Effector memory CD8-positive, alpha-beta T cell (primary cell): ENCODE measurements at places on chromosomes 1 and 21.

DNA sequence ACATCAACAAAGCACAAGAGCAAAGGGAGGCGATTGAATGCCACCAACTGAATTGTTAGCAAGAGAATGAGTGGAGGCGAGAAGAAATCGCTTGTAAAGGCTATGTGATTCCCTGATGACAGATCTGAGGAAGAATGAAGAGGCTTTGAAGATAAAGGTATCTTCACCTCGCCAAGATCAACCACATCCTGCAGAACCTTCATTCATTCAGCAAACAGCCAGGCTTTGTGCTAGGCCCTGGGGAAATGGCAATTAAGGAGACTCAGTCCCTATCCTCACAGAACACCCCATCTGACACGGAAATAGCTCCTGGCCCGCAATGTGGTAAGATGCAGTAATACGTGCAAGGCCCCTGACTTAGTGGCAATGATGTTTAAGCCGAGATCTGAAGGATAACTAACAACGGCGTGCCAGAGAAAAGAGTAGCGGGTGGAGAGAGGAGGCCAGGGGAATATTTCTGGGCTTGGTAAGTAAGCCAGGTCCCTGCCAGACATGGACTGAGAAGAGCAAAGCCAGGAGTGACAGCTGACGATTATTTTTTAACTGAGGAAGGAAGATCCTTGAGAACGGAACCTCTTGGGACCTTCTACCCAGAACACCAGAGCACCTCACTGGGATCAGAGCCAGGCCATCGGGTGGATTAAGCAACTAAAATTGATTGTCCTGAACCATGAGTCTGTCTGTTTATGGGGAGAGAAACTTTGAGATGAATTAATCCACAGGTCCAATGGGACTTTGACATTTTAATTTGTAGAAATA lies 4.6 kb upstream of the VSIG8 start:
- DNase-seq, result no peak

DNA sequence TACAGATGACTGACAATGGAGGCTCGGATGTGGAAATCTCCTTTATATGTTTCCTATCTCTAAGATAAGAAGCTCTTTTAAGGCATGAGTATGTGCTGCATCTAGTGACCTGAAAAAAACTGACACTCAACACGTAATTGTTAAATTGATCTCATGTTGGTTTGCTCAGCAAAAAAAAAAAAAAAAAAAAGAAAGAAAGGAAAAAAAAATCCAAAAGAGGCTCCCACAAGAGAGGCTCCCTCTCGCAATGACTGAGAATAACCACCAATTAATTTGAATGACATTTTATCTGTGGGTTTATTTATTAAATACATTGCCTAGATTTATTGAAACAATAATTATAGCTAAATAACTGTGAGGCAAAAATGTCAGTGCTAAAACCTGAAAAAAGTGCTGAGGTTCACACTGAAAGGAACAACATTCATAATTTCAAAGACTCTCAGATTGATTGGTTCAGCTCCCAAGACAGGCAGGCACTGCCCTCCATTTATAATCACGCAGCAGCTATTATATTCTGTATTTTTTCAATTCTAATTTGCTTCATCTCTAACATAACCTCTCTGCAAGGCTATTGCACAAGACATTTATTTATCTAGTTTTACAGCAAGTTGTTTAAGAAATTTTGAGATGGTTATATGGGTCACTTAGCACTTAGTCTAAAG lies 184.5 kb upstream of the TMPRSS15 start:
- no peak for DNase-seq

GRCh38 chr1:228180959-228181644 lies 15.5 kb downstream of the IBA57 start:
- DNase-seq, result no peak

DNA sequence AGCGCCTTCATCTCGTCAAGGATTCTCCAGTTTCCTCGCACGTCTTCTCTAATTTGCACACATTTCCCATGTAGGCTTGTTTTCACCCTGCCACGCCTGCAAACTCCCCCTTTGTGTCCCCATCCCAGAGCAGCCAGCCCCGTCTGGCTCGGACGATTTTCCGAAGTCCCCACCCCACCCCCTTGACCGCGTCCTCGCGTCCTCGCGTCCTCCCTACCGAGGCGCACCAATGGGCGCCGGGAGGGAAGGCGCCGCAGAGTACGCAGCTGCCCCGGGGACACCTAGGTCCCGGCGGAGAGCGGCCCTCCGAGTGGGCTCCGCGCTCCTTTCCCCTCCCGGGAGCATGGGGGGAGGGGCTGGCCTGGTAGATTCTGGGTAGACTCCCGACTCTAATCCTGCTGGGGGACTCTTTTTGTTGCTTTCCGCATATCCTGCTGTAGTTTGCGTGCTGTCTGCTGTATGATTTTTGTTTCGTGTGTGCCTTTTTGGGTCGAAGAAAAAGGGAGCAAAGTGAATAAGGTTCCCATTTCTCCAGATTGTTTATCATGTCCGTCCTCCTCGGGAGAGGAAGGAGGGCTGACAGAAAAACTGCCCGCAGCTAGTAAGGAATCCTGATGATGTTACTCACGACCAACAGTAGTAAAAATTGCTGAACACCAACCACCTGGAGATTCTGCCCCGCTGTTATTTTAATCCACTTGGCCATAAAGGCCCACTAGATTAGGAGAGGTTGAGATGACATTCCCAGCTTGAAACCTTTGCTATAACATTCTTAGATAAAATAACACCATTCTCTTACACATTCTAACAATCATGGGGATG lies 1.5 kb downstream of the CACHD1 start:
- no peak for DNase-seq

DNA sequence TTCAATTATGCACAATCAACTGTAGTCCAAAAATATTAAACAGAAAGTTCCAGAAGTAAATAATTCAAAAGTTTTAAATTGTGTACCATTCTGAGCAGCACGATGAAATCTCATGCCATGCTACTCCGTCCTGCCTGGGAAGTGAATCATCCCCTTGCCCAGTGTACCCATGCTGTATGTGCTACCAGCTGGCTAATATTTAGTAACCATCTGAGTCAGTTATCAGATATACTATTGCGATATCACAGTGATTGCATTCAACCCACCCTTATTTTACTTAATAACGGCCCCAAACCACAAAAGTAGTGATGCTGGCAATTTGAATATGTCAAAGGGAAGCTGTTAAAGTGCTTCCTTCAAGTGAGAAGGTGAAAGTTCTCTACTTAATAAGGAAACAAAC lies 56.2 kb downstream of the EVI5 start:
- no peak for DNase-seq

- DNase-seq, result no peak
Observed at GRCh38 chr1:31207569-31207968, 32.1 kb downstream of the NKAIN1 start.

DNA sequence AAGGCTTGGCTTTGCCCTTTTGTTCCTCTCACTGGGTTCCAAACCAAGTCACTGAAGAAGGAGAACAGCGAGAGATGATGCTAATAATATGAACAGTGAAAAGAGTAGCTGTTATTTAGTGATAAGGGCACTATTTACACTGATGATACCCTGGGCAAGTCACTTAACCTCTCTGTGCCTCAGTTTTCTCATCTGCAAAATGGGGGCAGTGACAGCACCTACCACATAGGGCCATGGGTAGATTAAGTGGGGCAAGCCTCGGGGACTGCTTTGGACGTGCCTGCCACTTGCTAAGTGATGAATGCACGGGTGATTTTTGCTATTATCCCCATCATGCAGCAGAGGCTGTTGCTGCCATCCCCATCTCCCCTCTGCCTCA lies 9.2 kb downstream of the ATP13A2 start:
- DNase-seq, result no peak

DNA sequence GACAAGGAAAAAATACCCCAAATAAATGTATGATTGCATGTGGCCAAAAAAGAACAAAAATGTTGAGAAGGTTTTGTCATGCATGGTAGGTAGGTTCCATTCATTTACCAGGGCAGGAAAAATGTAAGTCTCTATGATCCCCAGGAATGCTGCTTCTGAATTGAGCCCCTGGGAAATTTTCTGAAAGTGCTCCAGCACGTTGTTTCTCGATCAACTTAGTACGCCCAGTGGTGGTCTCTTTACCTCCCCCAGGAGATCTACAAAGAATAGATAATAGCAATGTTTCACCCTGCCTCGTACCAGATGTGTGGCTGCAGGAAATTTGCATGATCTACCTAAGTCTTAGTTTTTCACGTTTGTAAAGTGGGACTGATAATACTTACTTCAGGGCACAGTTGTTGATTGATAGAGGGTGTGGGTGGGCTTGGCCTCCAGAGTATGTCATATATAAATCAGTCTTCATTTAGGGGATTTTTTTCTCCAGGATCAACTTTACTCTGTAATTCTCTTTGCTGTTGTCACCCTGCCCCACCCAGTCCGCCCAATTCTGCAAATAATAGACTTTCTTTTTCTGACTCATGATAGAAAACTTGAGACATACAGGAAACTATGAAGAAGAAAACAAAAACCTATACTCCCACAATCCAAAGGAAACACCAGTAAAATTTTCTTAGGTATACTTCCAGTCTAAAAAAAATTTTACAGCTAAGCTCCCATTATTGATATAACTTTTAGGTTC lies 462.0 kb upstream of the RUNX1 start:
- no peak for DNase-seq

- peak; percentile 57 for DNase-seq
Observed at GRCh38 chr1:27356619-27357280, 10.0 kb downstream of the MAP3K6 start.

DNA sequence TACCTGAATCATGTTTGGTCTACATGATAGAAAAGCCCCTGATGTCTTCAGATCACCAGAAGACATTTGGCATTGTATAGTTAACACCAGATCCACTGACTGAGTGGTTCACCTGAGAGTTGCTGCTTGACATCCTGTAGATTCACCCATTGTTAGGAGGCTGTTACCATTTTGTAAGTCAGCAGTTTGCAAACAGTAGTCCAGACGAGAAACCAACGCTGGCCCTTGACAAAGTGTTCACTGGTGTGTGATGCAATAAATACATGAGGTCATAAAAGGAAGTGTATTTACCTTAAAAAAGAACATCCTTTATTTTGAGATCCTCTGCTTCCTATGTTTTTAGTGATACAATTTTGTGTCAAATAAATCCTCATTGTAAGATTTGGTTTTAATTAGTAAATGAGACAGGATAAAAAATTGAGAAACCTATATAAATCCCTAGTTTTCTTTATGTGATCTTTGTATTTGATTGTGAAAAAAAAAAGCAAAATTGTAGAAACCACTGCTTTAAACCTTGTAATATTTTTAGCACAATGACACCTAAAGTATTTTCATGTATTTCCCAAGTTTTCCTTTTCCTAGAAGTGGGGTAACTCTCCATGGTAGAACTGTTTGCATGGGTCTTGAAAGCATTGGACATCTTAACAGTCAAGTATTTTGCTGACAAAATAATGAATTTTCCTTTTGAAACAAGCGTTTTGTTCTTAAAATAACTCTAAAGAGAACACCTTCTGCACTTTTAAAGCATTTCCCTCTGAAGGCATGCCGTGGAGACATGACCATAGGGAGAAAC lies 204.3 kb downstream of the FGGY start:
- no peak for DNase-seq

DNA sequence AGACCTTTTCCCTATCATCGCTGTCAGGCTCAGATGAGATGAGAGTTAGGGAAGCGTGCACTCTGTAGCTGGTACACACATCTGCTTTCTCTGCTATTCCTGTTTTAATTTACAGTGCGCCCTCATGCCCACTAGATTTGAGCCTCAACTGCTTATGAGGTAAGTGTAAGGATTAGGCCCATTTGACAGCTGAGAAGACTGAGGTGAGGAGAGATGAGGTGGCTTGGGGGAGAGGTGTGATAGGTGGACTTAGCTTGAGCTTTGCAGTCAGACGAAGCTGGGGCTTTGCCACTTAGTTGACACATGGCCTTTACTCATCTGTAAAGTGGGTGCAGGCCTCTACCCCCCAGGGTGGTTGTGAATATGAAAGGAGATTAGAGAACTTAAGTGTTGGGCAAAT lies 8.5 kb downstream of the TMEM61 start:
- no peak for DNase-seq

GRCh38 chr1:21716169-21716568 lies 47.0 kb upstream of the RAP1GAP start:
- no peak for DNase-seq

GRCh38 chr1:166379447-166379846 lies 212.6 kb upstream of the FAM78B start:
- no peak for DNase-seq

- DNase-seq, result no peak
Observed at GRCh38 chr1:35847935-35848565, 35.0 kb upstream of the AGO1 start.

- no peak for DNase-seq
Observed at GRCh38 chr1:4838231-4838630, 183.8 kb downstream of the AJAP1 start.

DNA sequence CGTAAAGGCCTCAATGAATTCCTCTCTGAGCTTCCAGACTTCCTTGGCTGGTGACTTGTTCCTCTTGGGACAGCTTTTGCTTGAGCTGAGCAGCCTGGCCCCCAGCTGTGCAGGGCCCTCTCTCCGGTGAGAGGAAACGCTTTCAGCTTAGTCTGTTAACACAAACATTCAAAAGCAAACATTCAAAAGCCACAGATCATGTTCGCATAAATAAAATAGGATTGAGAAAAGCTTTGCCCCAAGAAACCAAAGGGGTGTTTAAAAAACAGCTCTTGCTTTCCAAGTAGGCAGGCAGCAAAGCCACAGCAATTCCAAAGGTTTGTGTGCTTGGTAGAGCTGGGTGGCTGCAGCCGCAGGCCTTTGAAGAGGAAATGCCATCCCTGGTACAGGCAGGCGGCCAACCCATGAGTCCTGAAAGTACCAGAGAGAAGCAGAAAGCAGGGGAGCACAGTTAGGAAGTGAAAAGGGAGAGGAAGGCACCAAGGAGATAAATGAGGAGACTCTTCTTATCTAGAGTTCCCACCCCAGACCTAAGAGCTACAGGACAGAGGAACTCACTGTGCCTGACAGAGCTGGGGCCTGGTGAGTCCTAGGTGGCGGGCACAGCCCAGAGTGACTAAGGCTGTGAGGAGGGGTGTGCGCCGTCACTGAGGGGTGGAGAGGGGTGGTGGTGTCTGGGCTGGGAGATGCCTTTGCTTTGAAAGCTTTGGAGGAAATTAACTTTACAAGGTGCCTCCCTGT lies 48.4 kb downstream of the CCN1 start:
- no peak for DNase-seq

- DNase-seq, result no peak
Observed at GRCh38 chr1:118101515-118101844, 83.5 kb downstream of the SPAG17 start.

- no peak for DNase-seq
Observed at GRCh38 chr21:34950980-34951379, 98.1 kb downstream of the RUNX1 start.

- DNase-seq, result no peak
Observed at GRCh38 chr1:230629511-230629910, 12.8 kb upstream of the COG2 start.

GRCh38 chr1:39836595-39837110 lies 46.7 kb downstream of the TRIT1 start:
- DNase-seq, result no peak

DNA sequence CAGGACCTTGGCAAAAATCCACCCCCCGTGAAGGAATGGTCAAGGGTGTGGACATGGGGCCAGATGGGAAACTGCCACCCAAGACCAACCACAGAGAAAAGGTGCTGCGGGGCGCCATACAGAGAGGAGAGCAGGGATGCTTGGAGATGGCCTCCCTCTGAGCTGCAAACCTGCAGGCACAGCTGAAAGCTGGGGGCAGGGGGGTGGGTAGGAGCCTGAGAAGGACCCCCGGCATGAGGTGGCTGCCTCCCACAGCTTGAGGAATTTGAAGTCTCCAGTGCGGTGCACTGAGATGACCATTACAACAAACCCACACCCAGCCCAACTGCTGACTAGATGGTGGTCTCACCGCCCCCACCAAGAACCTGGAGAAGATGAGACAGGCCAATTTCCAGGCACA lies 84.8 kb downstream of the WDR4 start:
- DNase-seq, result no peak
